ENCODE measurements at places on chromosomes 7 and 10.

DNA sequence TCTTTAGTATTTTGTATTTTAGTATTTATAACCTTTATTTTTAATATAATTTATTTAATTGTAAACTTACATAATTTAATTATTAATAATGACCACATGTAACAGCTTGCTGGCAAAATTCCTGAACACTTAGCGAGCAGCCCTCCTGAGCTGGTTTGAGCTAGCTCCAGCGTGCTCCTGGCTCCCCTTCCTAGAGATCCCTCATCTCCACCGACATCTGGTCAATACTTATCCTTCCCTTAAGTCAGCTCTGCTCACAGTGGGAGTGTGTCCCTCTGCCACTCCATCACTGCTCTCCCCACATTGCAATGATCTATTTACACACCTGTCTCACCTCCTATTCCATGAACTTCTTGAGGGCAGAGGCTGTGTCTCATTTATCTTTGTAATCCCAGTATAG is 20.6 kb upstream of the TBXAS1 start:
- DNase-seq = no peak

GRCh38 chr10:114394531-114394930 is 9.8 kb downstream of the AFAP1L2 start:
- DNase-seq = no peak

DNA sequence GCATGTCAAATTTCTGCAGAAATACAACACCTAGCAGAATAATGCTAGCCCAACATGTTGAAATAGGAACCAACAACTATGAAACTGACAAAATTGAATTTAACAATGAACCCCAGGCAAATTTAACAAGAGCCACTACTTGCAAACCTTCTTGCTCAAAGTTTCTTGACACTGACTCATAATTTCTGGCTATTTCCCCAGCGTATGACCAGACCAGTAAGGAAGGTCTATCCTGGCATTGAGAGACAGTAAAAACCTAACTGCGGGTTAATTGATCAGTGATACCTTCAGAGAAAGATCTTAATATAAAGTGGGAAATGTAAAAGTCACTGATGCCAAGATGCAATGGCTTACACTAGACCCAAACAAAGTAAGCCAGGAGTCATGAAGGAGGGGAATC is 510.1 kb downstream of the ARL4A start:
- no peak for DNase-seq

GRCh38 chr7:157427811-157428553 is 91.2 kb downstream of the DNAJB6 start:
- DNase-seq = no peak

- DNase-seq = no peak
Measured at GRCh38 chr10:103551619-103552602, 58.4 kb downstream of the NEURL1 start.

DNA sequence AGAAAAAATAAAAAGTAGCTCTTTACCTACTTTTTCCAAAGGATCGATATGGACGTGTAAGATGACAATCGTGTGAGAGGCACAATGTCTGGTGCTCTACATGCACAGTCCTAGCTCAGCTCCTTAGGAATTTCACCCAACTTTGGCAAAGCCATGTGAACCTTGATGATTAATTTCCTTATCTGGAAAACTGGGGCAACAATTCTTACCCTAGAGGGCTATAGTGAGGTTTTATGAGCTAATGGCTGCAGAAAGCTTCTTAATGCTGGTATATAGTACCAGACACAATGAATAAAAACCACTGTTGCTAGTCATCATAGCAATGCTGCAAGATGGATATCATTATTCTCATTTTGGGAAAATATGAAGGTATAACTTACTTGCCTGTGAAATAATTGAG is 202.7 kb downstream of the PARD3 start:
- DNase-seq = no peak

DNA sequence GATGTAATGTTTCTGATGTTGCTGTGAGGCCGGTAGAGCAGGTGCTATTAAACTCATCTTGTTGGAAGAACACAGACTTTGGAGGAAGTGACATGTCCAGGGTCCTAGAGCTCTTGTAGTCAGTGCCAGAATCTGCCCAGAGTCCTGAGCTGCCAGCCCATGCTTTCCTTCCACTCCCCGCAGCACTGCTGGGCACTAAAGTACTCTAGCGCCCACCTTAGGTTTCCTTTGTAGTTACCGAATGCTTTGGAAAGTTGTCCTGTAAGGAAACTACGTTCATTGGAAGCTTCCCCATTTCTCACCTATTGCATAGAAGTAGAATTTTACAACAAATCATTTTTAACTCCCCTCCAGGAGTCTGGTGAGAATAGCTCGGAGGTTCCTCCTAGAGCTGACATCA is 11.0 kb downstream of the ZNF862 start:
- no peak for DNase-seq

DNA sequence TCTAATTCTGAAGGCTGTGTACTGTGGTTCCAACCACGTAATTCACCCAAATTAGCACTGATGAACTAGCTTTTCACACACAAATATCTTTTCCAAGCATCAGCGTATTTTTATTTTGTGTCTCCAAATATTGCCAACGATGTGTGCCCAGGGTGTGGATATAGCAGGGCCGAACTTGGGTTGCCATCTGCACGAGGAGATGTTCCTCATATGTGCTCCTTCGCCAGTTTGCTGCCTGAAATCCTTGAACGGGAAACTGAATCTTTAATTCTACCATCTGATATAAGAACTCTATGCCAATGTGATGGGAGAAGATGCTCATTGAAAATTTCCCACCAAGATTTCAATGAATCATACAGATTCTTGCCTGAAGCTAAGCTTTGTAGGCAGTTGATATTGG is 121.5 kb upstream of the ZNF438 start:
- DNase-seq = no peak

DNA sequence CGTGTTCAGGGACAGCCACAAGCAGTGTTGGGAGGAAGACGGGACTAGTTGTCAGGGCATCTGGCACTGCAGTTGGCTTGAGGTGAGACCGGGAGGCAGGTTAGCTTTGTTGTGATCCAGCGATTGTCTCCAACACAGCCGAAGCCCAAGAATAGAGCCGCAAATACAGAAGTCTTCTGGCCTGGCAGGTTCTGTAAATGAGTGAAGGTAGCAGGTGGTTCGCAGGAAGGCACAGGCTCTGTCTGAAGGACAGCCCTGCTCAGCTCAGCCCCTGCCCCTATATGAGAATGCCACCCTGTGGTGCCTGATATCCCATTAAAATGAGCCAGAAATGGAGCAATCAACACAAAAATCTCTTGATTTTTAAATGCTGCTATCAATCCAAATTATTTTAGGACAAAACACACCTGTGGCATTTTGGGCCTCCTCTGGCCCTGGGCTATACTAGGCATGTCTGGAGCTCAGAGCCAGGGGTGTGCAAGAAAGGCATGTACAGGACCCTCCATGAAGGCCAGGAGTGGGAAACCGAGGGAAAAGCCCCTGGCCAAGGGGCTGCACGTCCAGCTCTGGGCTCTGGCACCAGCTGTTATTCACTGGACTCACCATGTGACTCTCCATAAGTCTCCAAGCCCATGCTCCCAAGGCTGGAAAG is 11.2 kb upstream of the C10orf71 start:
- peak; percentile 79 for DNase-seq

DNA sequence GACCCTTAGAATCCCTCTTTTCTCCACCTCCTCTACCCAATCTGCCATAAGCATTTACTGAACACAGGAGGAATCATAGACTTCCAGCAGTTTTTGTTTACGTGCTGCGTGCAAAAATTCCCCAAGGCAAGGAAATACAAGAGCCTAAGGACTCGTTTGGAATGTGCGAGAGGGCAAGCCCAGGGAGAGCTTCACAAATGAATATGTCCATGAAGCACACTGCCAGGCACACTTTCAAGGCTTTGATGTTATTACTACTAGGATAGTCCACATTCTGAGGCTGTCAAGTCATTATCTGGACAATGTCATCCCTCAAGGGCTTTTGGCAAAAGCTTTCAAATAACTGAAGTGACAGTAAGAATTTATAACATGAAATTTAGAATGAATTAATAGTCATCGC is 214.7 kb upstream of the TBX20 start:
- no peak for DNase-seq

DNA sequence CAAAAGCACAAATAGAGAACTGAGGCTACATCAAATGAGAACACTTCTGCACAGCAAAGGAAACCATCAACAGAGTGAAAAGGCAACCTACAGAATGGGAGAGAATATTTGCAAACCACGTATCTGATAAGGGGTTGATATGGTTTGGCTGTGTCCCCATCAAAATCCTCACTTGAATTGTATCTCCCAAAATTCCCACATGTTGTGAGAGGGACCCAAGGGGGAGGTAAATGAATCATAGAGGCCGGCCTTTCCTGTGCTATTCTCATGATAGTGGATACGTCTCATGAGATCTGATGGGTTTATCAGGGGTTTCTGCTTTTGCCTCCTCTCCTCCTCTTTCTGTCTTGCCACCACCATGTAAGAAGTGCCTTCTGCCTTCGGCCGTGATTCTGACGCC is 120.6 kb upstream of the FRMD4A start:
- no peak for DNase-seq

GRCh38 chr7:92158660-92159575 is 20.0 kb downstream of the LRRD1 start:
- DNase-seq = no peak

DNA sequence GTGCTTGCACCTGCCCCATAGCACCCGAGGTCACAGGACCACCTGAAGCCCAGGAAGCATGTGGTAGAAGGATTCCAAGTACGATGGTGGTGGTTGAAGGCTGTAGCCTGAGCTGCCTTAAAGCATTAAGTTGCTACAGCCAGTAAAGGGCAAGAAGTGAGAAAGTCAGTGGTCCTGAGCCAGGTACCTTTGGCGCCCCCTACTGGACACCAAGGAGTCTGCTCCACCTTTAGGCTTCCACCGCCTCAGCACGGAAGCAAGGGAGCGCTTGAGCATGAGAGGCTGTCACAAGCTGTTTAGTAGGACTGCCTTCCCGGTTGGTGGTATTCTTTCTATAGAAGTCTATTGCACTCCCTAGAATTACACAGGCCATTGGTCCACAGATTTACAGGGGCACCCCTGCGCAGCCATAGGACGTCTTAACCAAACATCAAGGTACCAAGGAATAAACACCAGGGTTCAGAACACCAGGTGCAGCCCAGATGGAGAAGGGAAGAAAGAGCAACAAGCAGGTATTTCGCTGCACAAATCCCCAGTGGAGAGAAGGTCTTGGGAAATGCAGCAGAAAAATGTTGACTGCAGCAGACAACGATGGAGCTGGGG is 2.2 kb downstream of the CRTAC1 start:
- DNase-seq = peak; percentile 56

GRCh38 chr7:144459635-144460034 is 56.1 kb upstream of the NOBOX start:
- no peak for DNase-seq

DNA sequence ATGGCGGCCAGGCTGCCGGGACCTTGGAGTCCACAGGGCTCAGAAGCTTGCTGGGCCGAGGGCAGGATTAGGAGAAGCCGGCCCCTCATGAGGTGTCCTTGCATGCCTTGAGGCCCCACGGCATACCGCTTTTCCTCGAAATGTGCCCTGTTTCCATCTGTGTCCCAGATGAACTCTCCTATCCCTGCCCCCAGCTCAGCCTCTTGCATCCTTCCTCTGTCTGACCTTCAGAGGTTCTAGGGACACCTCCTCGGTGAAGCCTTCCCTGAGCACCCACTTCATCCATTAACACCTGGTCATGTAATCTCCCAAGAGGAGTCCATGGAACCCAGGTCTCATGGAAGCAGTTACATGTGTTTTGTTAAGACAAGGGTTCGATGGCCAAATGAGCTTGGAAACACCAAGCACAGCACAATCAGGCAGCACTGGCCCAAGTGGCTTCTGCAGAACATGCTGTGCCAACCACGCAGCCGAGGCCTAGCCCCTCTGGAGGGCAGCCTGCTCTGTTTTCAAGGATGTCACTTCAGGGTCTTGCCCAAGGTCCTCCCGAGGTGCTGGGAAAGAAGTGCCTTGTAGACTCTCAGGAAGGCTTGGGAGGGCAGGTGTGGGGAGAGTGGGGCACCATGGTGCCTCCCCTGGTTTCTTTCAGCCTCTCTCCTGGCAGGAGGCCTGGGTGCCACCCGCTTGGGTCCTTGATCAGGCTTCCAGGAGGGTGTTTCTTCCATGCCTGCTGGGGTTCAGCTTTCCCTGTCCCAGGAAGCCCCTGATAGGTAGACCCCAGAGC is 124.3 kb downstream of the NEURL1 start:
- DNase-seq = no peak

DNA sequence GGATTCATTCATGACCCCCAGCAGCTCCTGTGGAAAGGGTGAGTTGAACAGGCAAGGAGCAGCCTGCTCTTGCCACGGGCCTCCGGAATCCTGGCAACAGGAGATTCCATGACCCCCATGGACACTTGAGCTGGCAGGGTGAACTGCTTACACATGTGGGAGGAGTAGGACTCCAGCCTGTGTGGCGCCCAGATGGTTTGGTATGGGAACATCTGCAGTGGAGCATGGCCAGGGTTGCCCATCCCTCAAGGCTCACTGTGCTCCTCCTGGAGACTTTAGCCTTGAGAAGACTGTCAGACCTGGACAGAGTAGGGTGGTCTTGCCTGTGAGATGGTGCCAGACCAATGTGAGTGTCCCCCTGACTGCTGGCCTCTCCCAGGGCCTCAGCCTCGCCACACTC is 57.0 kb downstream of the HECTD2 start:
- no peak for DNase-seq

DNA sequence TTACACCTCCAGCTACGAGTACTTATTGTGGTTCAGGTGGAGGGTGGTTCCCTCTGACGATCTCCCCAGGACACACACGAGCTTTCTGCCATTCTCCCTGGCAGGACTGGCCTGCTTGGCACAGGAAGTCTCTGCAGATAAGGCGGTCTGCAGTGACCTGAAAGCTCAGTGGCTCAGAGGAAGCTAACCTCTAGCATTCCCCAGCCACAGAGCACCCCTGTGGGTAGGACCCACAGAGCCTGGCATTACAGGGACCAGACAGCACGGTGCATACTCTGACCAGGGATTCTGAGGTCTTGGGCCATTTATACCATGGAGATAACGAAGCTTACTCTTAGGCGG is 1.9 kb upstream of the GPR146 start:
- DNase-seq = no peak

DNA sequence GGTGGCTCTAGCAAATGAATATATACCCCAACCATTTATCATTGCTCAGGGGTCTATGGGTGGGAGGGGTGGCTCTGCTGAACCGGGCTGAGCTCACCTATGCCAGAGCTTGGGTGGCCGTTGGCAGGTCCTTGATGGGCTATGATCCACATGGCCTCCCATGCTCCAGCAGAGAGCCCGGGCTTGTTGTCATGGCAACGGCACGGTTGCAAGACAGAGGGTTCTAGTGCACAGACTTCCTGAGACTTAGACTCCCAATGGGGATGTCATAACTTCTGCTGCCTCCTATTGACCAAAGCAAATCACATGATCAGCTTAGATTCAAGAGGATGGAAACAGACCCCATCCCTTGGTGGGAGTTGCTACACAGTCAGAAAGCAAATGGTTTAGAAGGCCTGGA is 36.4 kb upstream of the CARD11 start:
- no peak for DNase-seq

GRCh38 chr7:116018731-116019130 is 11.8 kb downstream of the TFEC start:
- DNase-seq = no peak

DNA sequence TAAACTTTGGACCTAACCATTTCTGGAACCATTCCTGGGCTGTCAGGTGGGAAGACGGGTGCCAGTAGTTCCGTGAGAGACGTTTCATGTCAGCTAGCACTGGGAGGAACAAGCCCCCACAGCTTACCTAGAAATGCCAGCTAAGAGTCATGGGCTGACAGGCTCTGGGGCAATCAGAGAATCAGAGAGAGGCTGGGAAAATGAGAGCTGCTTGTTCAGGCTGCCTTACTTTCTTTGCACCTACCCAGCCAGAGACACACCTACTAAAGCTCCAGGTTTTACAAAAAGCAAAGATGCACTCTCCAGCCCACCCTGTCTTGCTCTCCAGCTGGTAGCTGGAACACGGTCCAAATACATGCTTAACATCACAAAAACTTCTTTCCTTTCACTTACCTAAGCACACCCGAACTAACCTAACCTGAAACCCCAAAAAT is 688 bp downstream of the PTN start:
- peak; percentile 45 for DNase-seq
